ENCODE measurements at places on chromosomes 3 and 15.

DNA sequence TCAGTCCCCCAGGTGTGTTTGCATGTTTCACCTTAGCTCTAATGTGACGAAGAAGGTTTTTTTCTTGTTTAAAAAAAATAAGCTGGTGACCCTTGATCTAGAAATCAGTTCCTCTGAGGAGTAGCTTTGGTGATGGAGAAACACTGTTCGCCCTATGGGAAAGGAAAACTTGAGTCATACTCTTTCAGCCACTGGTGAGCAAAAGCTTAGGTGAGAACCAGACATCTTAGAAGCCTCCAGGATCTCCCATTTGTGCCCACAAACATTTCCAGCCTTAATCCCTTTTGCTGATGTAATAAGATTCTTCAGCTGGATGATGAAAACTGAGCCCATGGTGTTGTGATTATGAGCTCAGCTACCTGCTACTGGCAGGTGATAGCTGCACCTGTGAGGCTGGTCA lies 37.8 kb downstream of the SLC27A2 start:
- DNase-seq = peak; percentile 21

- no peak for DNase-seq
These were observed 4.1 kb downstream of the OSBPL11 start for GRCh38 chr3:125591116-125591760.

- DNase-seq = no peak
These were observed 11.7 kb upstream of the CMTM7 start for GRCh38 chr3:32379831-32380500.

DNA sequence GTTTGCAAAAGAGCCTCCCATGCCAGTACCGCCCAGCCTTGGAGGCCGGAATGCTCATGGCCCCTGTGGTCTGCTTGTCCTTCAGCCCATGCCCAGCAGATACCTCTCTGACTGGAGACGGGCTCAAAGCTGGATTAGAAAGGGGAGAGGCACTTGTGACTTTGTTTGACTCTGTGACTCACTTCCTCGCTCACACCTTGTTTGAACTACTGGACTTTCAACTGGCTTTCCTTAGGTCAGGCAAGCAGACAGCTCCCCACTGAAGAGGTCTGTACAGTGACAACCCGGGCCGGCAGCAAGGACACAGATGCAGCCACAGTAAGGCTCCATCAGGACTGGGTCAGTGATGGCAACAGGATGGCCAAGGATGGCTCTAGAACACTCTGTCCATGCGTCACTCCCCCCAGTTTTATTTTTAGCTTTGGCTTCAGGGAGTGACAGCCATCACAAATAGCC lies 98.6 kb upstream of the ABHD17C start:
- no peak for DNase-seq

DNA sequence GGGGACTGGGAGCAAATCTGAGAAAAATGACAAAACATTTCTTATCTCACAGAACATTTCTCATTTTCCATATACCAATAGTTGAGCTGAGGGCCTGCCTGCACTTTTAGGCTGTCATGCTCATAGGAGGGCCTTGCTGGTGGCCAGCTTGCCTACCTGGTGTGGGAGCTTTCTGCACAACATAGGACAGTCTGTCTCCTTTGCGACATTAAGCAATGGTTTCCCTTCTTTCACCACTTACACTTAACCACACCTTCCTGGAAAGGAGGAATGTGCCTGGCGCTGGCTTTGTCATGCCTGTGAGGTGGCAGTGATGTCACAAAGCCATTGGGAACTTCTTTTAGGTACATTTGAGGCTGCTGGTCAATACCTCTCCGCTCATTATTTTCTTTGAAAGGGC lies 5.7 kb downstream of the SNAPC5 start:
- no peak for DNase-seq

GRCh38 chr3:78941587-78941986 lies 826.2 kb downstream of the ROBO1 start:
- peak; percentile 57 for DNase-seq

DNA sequence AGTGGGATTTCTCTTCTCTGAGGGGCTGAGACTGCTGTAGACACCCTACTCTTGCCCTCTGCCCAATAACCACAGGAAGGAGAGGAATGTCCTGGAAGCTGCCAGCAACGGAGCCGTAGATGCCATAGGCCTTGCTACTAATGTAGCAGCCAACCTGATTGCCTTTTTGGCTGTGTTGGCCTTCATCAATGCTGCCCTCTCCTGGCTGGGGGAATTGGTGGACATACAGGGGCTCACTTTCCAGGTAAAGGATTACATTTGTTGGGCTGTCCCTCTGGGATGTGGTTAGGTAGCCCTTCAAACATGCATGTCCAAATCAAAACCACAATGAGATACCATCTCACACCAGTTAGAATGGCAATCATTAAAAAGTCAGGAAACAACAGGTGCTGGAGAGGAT lies 16.1 kb downstream of the SLC28A2 start:
- no peak for DNase-seq

DNA sequence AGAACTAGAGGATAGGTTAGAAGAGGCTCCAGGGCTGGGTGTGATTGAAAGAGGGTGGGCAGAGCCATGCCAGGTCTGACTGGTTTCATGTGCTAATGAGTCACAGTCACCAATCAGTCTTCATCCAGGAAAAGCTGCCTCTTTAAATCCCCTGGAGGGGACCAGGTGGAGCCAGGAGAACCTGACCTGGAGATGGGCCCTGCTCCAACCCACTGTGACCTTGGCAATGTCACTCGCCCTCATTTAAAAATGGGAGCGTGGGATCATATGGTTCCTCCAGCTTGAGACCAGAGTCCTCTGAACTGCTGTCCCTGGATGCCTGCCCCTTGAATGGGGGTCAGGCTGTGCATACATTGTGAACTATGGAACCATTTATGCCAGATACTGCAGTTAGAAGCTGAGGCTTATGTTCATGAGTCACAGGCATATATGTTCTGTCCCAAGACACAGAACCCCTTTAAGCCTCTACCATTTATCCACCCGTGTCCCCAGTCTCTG lies 23.0 kb downstream of the HES1 start:
- no peak for DNase-seq

DNA sequence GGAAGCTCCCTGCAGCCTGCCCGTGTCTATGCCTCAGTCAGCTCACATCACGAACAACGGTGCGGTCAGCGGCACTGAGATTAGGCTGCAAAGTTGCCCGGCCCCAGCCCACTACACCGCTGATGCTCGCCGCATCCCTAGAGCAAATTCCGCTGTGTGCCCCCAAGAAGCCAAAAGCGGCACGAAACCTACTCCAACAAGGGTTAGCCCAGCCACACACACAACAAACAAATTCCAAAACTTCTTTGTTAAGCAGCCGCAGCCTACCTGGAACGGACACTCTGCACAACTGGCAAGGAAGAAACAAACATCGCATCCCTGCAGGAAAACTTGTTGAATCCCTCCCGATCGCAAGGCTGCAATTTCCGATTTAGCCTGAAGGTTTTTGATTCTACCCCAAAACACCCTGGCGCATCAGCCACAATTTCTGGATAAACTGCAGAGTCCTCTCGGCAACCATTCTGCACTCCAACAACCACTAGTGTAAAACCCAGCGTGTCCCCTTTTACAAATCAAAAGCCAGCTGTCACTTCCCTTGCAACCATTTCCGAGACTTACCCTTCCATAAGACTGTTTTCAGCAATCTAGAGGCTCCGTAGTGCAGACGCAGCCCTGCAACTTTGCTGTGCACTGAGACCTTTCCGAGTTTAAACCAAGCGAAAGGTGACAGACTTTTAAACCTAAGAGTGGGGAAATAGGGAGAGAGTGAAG lies 449 bp downstream of the ROBO1 start:
- DNase-seq = peak; percentile 14

GRCh38 chr3:57043518-57043917 lies 16.9 kb upstream of the SPATA12 start:
- DNase-seq = no peak

DNA sequence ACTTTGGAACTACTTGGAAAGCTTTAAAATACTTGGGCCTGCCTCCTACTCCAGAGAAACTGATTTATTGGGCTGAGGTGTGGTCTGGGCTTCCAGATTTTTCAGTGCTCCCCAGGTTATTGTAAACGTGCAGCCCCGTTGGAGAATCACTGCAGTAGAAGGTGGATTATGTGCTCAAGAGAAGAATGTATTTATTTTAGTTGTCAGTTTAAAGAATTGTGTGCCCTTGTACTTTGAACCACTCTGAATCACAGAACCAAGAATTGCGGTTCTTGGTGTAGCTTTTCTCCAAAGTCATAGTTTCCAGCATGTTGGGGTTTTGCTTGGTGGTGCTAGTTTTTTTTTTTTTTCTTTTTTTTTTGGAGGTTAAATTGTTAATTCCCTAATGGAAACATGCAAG lies 1.6 kb downstream of the TATDN2 start:
- no peak for DNase-seq

DNA sequence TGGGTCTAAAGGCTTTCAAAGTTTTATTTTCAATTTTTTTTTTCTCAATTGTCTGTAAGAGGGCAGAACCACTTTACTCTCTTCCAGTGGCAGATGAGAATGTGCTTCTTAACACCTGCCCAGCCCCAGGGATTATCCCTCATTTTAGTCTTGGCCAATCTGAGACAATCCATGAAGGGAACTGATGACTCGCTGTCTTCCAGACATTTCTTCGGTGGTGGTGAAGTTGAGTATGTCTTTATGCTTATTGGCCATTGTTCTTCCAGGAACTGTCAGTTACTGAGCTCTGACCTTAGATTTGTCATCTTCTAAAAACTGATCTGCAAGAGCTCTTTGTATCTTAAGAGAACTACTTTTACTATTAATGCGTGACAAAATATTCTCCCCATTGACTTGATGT lies 139.5 kb downstream of the TJP1 start:
- DNase-seq = peak; percentile 68

DNA sequence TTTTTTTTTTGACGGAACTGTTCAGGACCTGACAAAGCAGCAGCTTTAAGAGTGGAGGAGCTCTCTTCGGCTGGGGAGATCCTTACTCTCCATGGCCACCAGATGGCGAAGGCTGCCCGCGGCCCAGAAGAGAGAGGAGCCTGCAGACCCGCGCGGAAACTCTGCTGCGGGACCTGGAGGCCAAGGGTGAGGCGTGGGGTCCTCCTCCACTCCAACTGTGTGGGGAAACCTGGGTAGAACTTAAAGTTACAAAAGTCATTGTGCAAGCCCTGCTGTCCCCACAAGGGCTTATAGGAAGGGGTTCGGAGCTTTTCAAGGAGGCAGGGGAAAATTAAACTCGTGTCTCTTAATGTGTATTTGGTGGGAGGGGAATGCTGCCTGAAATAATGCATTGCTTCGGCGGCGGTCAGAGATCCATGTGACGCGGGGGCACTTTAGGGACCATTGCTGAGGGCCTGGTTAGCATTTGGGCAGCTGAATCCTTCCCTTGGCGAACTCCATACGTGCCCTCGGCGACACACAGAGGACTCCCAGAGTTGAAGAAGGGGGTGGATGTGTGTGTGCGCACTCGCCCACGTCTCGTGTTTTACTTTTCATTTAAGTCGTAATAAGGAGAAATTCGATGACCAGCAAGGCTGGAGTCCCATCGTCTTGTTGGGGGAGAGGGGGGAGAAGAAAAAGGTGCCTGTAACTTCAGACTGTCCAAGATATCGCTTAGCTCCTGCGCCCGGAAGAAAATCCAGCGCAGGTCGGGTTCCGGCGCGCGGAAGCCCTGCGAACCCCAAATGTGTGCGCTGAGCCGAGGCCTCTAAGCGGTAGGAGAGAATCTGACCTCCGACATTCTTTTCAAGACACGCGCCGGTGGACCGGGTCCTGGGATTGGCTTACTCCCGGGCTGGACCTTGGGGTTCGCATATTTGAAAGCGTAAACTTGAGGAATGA lies 9.7 kb downstream of the EOMES start:
- peak; percentile 77 for DNase-seq

- no peak for DNase-seq
These were observed 872.4 kb upstream of the CFAP20DC start for GRCh38 chr3:59922192-59922591.

- peak; percentile 3 for DNase-seq
These were observed 68.8 kb upstream of the IQSEC1 start for GRCh38 chr3:13141991-13142412.

- DNase-seq = no peak
These were observed 2.7 kb downstream of the TTC21A start for GRCh38 chr3:39110041-39110639.

- DNase-seq = peak; percentile 80
These were observed 30.0 kb upstream of the NR2E3 start for GRCh38 chr15:71780115-71780976.

GRCh38 chr15:25055356-25056068 lies 100.7 kb downstream of the SNRPN start:
- no peak for DNase-seq

Measured in LHCN-M2 (cell line).